ENCODE measurements at places on chromosomes 5 and 9. TPM values are rescaled to one million over a fixed set of nuclear protein-coding genes. Genes with fewer than 3 reads are reported as not detected.

Gene SLC46A2
- not detected for total RNA-seq

Gene PPP2R2B
- 0.62 TPM for total RNA-seq

Gene NPR3
- 0.13 TPM for total RNA-seq

Gene LCN15
- total RNA-seq, result not detected

DNA sequence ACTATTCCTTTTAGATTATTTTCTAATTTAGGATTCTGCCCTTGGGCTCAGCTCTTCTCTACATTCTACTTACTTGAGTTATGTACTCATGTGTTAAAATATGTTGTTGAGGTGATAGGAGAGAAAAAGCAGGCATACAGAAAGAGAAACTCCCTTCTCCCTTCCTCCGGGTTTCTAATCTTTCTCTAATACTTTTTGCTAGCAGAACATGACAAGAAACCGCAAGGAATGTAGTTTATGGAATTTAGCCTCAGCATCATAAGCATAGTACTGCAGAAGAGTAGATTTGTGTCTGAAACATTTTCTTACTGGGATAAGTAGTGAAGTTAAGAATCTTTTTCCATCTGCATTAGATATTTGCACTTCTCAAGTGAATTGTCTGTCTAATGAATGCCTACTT lies 139.5 kb upstream of the CYLC2 start:
- no peak for DNase-seq

GRCh38 chr5:83387041-83387440 lies 84.5 kb upstream of the VCAN start:
- DNase-seq, result no peak

GRCh38 chr5:91235271-91235694 lies 147.8 kb downstream of the ARRDC3 start:
- DNase-seq, result no peak

- no peak for DNase-seq
Measured at GRCh38 chr9:118290116-118290515, 585.9 kb downstream of the TLR4 start.

DNA sequence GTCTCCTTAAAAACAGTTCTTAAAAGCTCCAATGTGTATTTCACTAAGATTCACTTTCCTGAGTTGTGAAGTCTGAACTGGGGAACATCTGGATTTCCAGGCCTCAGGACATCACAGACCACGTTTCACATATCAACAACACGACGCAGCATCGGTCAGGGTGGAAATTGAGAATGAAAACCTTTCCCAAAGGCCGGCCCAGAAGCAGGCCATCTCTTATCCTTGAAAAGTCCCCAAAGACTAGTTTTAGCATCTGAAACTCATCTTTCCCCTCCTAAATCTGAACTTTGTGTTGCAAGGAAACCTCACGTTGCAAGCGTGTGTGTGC lies 96.4 kb upstream of the COL5A1 start:
- no peak for DNase-seq

All from kidney epithelial cell (primary cell).